ENCODE measurements at places on chromosomes 13 and 19. TPM values are rescaled to one million over a fixed set of nuclear protein-coding genes. Genes with fewer than 3 reads are reported as not detected.

DNA sequence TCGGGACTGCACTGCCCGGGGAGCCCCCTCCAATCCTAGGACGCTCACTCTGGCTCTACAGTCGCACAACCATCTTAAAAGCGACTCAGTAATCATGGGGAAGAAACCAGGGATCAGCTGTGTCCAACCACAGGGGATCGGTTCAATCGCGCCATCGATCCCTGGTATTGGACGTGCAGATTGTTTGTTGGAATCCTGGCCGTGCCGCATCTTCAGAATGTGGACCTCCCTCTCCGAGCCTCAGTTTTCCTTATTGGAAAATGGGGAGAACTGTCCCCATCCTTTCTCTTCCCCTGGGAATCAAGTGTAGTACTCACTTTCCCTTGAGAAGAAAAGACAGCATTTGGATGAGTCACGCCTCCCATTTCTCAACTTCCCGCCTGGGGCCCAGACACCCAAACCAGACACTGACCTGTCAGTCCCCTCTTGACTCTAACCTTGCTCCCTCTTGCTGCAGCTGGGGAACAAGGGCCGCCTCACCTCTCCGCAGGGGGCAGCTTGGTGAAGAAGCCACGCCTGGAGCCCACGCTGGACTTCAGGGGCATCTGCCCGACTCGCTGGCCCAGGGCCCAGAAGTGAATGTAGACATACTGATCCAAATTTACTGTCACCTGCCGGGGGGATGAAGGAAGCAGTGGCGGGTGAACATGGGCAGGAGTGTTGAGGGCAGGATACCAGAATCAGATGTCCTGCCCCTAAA is 17.6 kb downstream of the EMP3 start:
- DNase-seq, result no peak

DNA sequence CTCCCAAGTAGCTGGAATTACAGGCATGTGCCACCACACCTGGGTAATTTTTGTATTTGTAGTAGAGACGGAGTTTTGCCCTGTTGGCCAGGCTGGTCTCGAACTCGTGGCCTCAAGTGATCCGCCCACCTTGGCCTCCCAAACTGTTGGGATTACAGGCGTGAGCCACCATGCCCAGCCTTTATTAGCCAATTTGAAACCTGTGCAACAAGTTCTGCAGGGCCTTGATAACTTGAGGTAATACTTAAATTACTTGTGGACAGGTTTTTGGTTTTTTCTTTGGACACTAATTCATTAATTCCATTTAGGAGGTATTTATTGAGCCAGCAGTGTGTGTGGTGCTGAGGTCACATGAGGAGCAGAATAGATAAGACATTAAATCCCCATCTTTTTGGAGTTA is 39.5 kb downstream of the ARHGAP35 start:
- DNase-seq, result no peak

GRCh38 chr13:58712191-58712590 is 1080.6 kb downstream of the PCDH17 start:
- no peak for DNase-seq

DNA sequence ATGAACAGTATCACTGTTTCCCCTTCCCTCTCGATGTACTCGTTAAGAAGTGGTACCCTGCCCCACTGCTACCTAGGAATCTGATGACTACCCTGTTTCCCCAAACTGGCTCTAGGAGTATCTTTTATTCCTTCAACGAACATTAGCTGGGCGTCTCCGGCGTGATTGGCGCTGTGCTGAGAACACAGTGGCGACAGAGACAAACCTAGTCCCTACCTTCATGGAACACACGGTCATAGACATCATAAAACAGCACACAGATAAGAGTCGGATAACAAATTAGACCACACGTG is 730 bp downstream of the SYMPK start:
- no peak for DNase-seq

DNA sequence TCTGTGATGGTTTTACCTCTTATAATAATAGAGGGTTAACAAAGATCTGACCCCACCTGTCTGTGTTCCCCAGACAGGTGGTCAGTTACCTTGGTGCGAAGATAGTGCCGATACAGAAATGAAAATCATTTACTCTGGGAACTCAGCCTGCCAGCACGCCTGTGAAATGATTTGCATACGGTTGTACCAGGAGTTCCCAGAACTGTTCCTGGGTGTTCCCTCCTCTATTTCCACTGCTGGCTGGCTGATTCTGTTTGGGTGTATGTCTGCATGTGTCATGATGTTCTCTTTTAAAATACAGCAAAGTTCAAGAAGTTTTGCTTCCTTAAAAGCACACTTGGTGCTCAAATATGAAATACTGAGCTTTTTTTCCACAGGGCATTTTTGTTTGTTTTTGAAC is 527.1 kb downstream of the FGF9 start:
- no peak for DNase-seq

DNA sequence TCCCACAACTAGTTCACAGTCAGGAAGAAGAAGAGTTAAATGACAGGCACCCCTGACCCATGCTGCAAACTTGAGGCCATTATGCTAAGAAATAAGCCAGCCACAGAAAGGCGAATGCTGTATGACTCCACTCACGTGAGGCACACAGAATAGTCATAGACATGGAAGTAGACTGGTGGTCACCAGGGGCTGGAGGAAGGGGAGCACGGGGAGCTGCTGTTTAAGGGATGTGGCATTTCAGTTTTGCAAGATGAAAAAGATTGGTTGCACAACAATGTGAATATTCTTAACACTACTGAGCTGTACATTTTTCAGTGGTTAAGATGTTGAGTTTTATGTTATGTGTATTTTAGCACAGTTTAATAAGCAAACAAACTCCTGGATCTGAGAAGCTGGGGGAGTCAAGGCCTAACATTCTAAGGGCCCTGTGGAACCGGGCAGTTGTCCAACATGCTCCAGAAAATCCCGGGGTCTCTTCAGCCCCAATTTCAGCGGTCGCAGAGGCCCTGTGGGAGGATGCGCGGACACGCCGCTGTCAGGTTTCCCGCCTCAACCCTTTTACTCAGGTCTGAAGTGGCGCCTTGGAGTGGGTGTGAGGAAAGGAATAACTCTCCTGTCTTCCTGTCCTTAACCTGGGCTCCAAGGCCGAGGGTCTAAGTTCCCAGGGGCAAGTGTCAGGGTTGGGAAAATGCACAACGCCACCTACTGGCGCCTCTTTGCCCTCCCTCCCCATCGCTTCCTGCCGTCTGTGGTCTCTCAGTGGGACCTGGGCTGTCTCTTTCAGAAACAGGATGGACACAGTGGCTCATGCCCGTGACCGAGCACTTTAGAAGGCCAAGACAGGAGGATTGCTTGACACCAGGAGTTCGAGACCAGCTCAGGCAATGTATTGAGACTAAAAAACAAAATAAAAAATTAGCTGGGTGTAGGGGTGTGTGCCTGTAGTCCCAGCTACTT is 4.4 kb upstream of the TMEM272 start:
- DNase-seq, result no peak

GRCh38 chr13:75752826-75753225 is 116.7 kb downstream of the LMO7 start:
- DNase-seq, result no peak

ADAT3 gene
- total RNA-seq, result 7.9 TPM

TSSK6 gene
- total RNA-seq, result 5.5 TPM

ATP1A3 gene
- total RNA-seq, result 4.6 TPM

TEX26 gene
- total RNA-seq, result not detected

Data from CD4-positive, alpha-beta T cell (primary cell).